Non-pigmented ciliary epithelial cell (primary cell): ENCODE measurements at places on chromosomes 16 and 17.

DNA sequence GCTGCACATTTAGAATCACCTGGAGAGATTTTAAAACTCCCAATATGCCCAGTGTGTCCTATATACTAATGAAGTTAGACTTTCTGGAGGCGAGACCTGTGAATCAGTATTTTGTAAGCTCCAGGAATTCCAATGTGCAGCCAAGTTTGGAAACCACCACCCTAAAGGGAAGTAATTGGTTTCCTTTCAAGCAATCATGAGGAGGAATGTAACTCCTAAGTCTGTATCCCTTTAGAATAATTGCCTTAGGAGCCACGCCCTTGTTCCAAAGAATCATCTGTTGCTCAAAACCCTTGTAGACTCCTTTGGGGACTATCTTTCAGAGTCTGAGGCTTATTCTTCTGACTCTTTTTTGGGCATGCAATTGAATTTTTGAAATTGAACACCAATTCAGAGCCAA, 84.4 kb downstream of the DNAH9 start:
- DNase-seq, result no peak

GRCh38 chr17:40479754-40480480, 21.5 kb downstream of the TNS4 start:
- no peak for DNase-seq

DNA sequence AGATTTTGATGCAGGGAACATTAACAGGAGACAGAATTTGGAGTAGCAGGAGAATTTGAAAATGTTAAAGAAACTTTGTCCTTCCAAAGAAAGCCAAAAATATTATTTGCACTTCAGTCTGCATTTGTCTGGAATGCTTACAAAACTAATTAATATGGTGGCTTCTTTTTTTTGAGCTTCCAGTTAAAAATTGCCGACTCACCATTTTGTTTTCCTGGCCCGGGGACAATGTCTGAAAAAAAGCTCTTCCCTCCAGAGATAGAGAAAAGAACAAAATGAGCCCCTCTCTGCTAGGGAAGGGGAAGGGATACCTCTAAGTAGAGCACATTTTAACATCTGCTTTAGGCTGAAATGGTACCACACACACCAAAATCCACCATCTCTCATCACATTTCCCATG, 360.8 kb downstream of the SOX9 start:
- no peak for DNase-seq

- DNase-seq, result no peak
These were observed 29.9 kb upstream of the VAT1L start for GRCh38 chr16:77758508-77758907.

GRCh38 chr17:3917391-3917931, 1.2 kb upstream of the P2RX1 start:
- DNase-seq, result no peak

GRCh38 chr17:66682283-66682682, 152.6 kb upstream of the CACNG5 start:
- no peak for DNase-seq

DNA sequence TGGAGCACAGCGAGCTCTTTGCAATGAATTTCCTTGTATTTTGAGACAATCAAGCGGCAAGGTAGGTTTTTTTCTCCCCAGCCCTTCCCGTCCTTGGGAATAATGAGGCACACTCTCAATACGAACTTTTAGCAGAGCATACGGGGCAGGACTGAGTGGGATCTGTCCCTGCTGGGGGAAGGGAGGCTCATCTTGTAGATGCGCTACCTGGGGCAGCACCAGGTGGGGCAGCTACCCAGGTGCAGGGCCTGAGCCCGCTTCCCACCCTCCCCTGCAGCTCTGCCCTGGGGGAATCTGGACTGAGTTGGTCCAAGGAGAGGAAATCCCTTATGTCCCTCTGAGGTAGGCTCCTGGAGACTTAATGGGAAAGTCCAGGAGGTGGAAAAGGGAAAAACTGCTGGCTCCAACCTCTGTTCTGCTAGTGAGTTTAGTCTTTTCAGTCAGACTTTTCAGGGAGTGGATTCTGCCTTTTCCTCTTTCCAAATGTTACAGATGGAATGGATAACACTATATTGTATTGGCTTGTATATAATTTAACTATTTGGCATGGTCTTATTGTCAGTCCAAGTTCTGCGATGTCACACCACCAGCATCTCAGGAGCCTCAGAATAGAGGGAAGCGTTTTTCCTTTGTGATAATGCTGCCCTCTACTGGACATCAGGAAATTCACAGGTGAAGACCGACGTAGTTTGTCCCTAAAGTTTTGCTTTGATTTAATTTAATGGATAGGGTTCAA, 9.6 kb upstream of the CES1 start:
- peak; percentile 11 for DNase-seq

- peak; percentile 92 for DNase-seq
These were observed 89.5 kb downstream of the VAT1L start for GRCh38 chr16:77877712-77878347.

DNA sequence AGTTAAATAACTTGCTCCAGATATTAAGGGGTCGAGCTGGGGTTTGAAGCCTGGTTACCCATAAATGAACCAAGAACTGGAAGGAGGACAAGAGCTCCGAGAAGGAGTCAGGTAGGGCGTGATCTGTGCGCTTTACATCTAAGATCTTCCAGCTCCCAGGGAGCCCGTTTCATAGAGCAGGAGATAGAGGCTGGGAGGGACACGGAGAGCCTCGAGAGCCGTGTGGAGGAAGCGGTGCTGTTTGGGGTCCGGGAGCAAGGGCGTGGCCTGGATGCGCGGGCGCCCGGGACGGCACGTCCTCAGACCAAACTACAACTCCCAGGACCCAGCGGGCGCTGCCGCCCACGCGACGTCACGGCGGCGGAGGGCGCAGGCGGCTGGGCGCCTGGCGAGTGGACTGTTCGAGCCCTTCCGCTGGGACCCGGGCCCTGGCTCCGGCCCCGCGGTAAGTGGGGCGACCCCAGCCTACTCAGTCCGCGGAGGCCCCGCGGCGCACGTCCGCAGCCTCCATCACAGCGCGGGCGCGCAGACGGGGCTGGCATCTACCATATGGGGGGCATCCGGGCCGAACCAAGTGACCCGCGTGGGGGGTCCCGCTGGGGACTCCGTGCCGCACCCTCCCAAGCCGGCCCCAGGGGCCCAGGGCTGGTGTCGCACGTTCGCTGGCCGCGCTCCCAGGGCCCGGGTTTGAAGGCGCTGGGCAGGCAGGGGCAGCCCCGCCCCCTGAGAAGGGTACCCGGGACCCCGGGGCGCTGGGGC, at the start of gene BCKDK:
BCKDK (plus strand) TSS at position 352 of the 759 bp plus-strand sequence. CDS start 838 bp downstream, outside the sequence.
- DNase-seq, result no peak

DNA sequence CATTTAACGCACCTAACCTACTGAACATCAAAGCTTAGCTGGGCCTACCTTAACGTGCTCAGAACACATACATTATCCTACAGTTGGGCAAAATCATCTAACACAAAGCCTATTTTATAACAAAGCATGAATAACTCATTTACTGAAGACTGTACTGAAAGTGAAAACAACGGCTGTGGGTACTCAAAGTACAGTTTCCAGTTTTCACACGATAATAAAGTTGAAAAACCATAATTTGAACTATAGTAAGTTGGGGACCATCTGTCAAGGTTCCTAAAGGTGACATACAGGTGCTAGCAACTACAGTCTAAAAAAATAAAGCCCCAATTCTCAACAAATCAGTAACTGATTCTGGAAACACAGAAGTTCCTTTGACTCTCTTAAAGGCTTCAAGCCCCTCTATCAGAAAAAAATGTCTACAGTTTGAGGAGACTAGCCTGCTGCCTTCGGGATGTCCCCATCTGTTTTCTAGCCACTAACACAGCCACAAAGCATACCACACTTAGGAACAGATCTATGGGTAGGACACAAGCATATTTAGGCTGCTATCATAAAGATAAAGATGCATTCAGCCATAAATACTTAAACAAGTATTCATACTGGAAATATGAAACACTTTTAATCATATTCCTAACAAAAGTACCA, 71.3 kb downstream of the KANSL1 start:
- no peak for DNase-seq

DNA sequence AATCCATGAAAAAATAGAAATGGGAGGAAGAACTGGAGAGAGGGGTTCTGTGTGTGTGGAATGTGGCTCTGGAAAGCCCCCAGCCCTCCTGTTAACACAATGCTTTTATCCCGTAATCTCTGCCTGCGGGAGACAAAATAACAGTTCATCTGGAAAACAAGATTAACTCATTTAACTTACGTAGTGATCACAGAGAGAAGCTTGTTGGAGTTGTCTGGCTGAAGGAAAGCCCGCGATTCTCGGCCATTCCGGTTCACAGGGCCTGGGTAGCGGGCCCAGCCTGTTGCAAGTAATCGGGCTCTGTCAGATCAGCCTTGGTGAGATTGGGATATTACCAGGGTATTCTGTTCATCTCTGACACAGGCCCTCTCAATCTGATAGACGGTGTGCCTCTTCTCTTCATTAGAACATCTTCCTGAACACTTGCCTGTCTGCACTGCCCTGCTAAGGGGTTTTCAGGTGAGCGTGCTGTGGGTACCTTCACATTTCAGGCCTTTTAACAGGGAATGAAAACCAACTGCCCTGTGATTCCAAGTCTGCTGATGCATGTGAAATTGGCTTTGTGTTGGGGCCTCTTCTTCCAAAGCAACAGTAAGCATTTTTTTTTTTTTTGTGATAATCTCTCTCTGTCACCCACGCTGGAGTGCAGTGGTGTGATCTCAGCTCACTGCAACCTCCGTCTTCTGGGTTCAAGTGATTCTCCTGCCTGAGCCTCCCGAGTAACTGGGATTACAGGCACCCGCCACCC, 609.9 kb downstream of the WWOX start:
- DNase-seq, result no peak

GRCh38 chr17:13387236-13387635, 214.5 kb downstream of the HS3ST3A1 start:
- no peak for DNase-seq

GRCh38 chr17:21010705-21011596, 31.9 kb downstream of the USP22 start:
- no peak for DNase-seq

- DNase-seq, result no peak
These were observed 23.1 kb downstream of the MIS12 start for GRCh38 chr17:5509482-5509881.

DNA sequence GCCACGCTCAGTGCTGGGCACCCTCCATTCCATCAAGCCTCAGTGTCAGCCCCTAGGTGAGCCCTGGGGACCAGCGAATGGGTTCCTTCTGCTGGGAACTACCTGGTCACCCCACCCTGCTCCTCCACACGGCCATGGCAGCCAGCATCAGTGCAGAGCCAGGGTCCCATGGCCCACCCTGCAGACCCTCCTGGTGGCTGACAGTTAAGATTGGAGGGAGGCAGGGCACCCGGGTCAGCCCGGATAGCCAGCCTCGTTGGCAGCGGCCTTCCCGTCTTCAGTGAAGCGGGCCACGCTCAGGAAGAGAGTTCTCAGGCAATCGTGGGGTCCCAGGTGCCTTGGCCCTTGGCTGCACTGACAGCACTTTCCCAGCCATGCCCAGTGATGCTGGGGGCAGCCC, 37.1 kb upstream of the ACSF3 start:
- no peak for DNase-seq

GRCh38 chr16:67632415-67633172, 12.3 kb upstream of the CARMIL2 start:
- peak; percentile 13 for DNase-seq

- no peak for DNase-seq
These were observed at the start of gene SPATA2L for GRCh38 chr16:89701425-89702406. Gene SPATA2L (minus strand): TSS chr16:89701705. CDS start chr16:89701232, 473 bp downstream.

- DNase-seq, result peak; percentile 93
These were observed 30.8 kb downstream of the USP10 start for GRCh38 chr16:84730406-84731106.

GRCh38 chr16:57485916-57486857, at the start of gene DOK4:
Gene DOK4 (minus strand): TSS chr16:57486493. CDS start chr16:57479507, 6,986 bp downstream.
- no peak for DNase-seq

DNA sequence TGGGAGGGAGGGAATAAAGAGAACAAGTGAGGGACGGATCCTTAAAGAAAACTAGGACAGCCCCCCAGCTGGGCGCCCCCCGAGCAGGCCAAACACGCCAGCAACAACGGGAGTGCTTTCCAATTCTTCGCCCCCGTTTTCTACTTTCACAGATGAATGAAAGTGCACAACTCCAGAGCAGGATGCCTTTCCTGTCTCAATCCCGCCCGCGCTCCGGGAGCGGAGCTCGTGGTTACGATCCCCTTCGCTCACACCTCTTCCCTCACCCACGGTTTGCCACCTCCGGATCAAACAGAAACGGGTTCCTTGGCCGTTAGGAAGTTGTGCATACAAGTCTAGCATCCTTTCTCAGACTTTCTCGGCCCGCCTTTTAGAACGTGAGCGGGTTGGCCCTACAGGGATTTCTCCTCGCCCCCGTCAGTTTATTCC, 680 bp downstream of the SKA2 start:
- DNase-seq, result no peak

GRCh38 chr17:32461853-32462617, 17.7 kb downstream of the PSMD11 start:
- no peak for DNase-seq
